ENCODE measurements at places on chromosomes 1 and 21.

GRCh38 chr1:119840745-119841144 is 29.5 kb upstream of the REG4 start:
- DNase-seq, result no peak

GRCh38 chr21:26776310-26777021 is 68.7 kb downstream of the ADAMTS1 start:
- DNase-seq, result no peak

GRCh38 chr1:239526391-239526790 is 140.0 kb downstream of the CHRM3 start:
- DNase-seq, result no peak

- DNase-seq, result no peak
These were observed 90.7 kb downstream of the JAK1 start for GRCh38 chr1:64875606-64876005.

DNA sequence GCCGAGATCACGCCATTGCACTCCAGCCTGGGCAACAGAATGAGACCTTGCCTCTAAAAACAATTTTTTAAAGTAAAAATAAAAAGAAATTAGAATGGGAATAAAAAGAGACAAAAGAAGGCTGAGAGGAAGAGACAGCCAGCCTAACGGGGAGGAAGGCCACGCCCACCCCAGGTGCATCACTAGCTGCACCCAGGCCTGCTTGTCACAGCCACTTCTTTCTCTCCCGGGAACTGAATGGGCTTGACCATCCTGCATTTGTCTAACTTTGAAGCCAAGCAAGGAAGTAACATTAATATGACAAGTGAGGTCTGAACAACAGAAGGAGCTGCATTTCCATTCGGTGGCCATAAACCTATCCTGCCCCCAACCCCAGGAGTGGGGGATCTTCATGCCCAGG is 20.8 kb upstream of the EFNA1 start:
- no peak for DNase-seq

GRCh38 chr1:150875197-150876118 is 941 bp downstream of the ARNT start:
- DNase-seq, result no peak

DNA sequence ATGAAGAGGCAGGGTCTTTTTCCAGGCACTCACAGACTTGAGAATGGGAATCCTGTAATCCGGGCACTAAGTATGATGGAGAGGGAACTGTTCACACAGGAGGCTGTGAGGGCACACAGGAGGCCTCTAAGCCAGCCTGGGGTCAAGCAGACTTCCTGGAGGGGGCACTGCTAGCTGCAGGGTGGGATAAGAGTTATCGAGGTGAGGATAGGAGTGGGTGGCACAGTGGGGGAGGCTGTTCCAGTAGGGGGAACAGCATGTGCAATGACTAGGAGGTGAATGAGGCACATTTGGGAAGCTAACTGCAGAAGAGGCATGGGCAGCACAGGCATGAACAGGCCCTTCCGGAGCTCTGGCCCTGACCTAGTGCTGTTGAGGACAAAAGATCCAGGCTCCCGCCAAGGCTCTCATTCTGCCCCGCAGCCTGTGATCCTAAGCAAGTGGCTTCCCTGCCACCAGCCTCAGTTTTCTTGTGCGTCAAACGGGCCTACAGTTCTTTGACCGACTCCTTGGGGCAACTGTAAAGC is 216.7 kb downstream of the TRABD2B start:
- no peak for DNase-seq

GRCh38 chr1:61182480-61182879 is 100.1 kb downstream of the NFIA start:
- DNase-seq, result no peak

- DNase-seq, result peak; percentile 74
These were observed 415 bp upstream of the LAD1 start for GRCh38 chr1:201399352-201400126.

DNA sequence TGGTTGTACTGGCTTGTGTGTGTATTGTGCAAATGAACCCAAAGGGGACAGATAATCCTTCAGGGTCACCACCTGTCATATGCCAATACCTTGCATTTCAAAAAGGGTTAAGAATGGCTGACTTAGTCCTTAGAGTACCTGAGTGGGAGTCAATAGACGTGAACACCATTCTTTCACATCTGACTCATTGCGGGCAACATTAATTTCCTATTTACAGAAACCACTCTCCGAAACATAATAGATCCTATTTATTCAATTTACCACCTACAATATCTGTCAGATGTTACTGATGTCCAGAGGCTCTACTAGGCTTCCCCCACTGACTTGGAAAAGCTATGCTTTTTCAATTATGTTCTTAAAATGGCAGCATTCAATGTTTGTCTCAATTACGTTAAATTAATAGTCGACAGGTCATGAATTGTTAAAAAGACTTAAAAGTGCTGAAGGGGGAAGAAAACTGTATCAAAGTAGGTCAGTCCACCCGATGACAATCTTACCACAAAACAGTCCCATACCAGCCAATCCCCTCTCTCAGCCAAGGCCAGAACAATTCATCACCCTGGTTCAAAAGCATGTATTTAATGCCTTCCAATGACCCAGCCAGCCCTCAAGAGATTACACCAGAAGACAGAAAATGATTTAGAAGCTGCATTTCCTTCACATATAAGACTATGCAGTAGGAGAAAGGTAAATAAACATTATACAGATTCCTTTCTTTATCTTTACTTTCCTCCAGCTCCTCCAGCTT is 48.6 kb upstream of the PLA2G2C start:
- no peak for DNase-seq

DNA sequence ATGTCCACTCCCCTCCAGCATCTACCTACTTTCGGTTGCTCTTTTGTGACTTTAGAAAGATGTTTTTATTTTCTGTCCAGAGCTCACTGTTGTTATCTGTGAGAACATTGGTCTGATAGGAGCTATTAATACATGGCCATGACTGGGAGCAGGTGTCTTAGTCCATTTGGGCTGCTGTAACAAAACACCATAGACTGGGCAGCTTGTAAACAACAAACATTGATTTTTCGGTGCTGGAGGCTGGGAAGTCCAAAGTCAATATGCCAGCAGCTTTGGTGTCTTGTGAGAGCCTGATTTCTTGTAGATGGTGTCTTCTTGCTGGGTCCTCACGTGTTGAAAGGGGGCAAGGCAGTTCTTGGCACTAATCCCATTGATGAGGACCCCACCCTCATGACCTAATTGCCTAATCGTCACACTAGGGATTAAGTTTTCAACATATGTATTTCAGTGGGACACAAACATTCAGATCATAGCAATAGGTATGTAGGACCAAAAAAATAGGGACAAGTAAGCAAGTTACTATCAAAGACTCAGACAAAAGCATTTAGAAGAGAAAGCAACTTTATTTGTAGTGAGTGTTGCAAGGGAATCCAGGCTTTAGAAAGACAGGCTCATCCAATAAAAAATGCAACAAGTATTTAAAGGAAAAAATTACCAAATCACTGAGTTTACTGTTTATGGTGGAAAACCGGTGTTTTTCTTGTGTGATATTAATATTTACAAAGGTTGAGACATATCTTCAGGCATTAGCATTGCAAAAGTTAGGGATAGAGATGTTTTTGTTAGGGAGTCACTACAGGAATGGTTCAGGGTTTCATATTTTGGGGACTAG is 55.2 kb upstream of the WDR26 start:
- DNase-seq, result no peak
